ENCODE measurements at places on chromosomes 12 and 14.

DNA sequence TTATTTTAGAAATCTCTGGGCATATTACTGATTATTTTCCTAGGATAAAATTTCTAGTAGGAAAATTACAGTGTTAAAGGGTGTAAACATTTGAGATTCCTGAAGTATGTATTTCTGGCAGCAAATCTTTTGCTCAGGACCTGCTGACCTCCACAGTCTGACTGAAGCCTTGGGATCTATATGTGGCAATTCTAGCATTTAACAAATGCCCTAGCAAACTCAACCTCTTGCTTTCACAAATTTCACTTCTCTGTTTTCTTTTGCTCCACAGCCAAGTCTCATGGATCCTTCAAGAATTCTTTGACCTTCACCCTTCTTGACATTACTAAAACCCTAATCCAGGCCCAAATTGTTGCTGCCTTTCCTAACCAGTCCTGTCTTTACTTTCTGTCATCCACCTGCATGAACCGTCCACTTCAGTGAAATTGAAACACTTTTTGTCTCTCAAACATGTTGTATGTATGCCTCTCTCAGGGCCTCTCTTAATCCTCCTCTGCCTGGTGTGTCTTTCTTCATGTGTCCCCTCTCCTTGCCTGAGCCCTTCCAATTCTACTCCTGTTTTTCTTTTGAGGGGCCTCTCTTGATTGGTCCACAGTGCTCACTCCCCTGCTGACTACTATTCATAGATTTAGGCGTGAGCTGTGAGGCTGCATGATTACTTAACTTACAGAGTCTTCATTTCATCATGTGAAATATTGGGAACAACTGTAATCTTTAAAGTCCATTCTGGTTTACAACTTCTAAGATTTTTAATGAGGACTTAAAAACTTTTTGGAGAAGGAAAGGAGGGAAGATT lies 5.1 kb upstream of the DYRK4 start:
- DNase-seq: no peak

- no peak for DNase-seq
Observed at GRCh38 chr12:21950649-21951048, 9.4 kb upstream of the ABCC9 start.

DNA sequence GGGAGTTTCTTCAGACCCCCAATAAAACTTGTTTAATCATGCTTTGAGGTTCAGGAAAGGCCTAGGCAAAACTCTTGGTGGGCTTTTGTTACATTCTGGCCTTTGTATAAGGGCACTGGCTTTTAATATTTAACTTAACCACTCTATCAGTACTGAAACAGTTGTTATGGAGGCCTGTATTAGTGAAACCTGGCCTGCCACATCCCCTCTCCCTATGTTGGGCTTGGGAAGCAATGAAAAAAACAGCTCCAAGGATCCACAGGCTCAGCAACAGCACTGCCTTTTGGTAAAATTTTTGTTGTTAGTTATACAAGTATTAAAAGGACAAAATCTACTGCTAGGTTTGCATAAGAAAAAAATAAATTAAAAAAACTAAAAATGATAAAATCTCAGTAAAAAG lies 10.7 kb downstream of the SOAT2 start:
- DNase-seq: no peak

DNA sequence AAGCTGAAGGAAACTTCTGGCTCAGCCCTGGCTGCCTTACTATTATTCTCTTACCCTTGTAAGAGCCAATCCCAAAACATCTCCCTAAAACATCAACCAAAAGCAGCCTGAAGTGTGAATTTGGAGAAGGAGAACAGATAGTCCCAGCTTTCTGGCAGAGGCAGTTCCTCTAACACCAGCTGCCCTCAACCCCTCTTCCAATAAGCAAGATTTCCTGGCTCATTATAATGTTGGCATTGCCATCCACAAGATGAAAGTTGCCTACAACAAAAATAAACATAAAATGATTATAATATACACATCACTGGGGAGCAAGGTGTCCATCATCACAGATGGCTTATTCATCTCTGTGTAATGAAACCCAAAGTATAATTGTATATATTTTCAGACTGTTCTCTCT lies 352.5 kb upstream of the CCDC196 start:
- DNase-seq: no peak

DNA sequence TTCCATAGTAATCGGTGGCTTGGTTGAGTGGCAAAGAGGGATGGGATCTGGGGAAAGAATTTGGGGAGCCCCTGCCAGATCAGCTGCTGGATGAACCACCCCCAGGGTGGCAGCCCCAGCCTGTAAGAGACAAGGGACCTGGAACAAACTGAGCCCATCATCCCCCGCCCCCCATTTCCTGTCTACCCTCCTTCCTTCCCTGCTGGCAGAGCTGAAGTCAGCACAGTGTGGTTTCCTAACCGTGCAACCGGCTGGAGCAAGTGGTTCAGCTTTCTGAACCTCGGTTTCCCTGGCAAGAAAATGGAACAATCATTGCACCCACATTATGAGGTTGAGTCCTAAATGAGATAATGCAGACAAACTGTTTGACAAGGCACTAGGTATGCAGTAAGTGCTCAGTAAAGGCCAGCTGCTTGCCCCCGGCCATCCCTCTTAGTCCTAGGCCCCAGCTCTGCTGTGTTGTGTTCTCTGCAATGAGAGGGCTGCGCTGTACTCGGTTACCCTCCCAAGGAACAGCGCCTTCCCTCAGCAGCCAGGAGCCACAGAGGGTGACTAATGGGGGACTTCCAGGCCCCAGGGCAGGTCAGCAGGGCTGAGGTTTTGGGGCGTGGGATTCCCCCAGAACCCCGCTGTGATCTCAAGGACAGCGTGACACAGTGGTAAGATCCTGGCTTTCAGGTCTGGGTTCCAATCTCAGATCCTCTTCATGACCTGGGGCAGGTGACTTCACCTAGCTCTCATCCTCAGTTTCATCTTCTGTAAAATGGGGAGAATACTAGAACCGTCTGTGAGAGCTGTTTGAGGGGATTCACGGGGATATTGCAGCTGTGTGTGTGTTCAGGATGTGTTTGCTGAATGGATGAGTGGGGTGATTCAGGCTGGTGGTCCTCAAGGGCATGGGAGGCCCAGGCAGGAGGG lies 16.5 kb downstream of the SELPLG start:
- DNase-seq: no peak

GRCh38 chr12:85681333-85681732 lies 154.9 kb downstream of the RASSF9 start:
- no peak for DNase-seq

- DNase-seq: no peak
Observed at GRCh38 chr12:125092108-125092871, 27.1 kb downstream of the AACS start.

DNA sequence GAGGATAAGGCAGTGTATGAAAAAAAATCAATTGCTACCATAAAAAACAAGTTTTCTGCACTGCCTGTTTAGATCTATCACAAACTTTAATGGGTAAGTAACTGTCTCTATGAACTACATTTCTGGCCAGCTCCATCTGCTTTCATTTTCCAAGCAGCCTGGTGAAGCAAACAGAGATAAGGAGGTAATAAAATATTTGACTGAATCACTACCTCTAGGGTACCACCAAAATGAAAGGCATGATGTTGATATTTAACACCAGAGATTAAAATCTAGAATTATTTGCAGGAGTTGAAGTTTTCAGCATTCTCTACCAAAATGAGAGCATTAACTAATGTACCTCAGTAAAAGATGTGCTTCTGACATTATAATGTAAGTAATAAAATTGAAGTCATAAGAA lies 863.5 kb upstream of the MGAT4C start:
- no peak for DNase-seq

DNA sequence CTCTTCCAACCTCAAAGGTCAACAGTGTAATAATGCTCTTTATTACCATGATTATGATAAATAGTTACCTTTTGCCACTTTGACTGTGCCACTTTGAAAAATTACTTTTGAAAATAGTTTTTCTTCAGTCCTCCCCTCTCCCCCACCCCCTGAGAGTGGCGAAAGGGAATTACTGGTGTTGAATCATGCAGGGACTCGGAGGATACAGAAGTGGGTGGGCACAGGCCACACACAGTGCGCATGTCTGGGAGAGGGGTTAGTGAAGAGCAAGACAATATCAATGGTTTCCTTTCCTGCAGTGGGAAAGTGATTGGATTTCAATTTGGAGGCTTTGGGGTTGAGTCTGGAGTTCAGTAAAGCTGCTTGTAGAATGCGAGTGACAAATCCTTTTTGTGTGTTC lies 170.9 kb downstream of the PTCSC3 start:
- DNase-seq: no peak

GRCh38 chr12:13066459-13066858 lies 22.3 kb downstream of the FAM234B start:
- no peak for DNase-seq

GRCh38 chr12:107661830-107662229 lies 23.8 kb upstream of the PWP1 start:
- no peak for DNase-seq
